ENCODE measurements at places on chromosomes 3 and 15.

GRCh38 chr15:57296473-57297162 lies 79.7 kb upstream of the CGNL1 start:
- DNase-seq, result no peak

GRCh38 chr3:160577556-160578195 lies 12.3 kb upstream of the KPNA4 start:
- DNase-seq, result peak; percentile 29

DNA sequence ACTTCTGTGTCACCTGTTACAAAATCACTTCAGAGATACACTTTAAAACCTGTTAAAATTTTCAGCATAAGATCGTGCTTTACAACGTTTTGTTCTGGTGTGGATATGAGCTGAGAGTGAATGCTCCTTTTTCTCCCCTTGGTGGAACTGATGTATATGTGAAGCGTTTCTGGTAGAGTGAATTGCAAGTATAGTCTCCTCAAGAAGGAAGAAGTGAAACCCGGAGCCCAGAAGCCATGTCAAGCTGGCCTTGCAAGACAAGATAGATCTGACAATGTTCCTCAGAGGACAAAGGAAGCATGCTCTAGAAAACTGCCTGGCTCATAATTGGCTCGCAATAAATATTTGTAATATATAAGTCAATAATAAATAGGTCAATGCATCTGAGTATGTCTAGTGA lies 23.6 kb downstream of the SERPINI2 start:
- DNase-seq, result no peak

GRCh38 chr3:46632792-46633191 lies 20.5 kb downstream of the FAM240A start:
- no peak for DNase-seq

DNA sequence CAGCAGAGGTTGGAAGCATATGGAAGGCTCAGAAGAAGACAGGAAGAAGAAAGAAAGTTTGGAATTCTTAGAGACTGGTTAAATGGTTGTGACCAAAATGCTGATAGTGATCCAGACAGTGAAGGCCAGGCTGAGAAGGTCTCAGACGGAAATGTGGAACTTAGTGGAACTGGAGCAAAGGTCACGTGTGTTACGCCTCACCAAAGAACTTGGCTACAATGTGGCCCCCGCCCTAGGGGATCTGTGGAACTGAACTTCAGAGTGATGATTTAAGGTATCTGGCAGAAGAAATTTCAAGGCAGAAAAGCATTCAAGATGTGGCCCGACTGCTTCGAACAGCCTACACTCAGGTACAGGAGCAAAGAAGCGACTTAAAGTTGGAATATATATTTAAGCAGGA lies 83.1 kb downstream of the MYO5A start:
- no peak for DNase-seq

DNA sequence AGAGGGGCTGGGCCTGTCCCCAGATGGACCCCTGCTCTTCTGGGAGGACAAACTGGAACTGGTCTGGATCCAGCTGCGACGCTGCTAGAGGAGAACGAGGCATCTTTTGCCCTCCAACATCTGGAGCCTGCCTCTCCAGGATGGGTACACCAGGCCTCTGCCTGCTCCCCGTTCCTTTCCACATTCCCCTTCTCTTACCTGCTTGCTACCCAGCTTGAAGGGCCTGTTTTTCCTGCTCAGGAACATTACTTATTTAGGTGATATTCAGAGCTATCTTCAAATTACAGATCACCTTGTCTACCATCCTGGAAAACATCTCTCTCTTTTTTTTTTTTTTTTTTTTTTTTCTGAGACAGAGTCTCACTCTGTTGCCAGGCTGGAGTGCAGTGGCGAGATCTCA lies 64.0 kb downstream of the CHRD start:
- DNase-seq, result no peak

- peak; percentile 37 for DNase-seq
Observed at GRCh38 chr3:51340989-51341636, 44.0 kb upstream of the MANF start.

GRCh38 chr3:140505876-140506275 lies 172.0 kb upstream of the TRIM42 start:
- no peak for DNase-seq

DNA sequence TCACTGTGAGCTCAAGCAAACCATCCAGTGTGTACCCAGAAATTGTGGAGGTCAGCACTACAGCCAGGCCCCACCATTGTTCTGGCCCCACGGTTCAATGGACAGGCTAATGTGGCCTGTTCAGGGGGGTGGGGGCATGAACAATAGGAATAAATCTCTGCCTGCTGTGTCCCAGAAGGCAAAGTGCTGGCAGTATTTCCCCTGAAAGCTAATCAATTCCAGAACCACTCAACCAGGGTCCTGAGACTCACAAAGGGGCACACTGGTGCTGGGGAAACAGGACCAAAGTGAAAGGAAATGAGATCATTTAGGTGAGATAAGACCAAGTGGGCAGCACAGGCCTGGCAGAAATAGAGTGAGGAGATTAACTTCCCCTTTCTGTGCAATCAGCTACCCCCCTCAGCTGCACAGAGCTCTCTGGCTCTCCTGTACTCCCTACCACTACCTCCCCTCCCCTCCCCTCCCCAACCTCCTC lies 11.5 kb downstream of the CRYGS start:
- DNase-seq, result no peak

GRCh38 chr3:15634671-15635070 lies 33.1 kb downstream of the BTD start:
- DNase-seq, result no peak

GRCh38 chr3:106530367-106530766 lies 661.6 kb upstream of the CBLB start:
- no peak for DNase-seq

DNA sequence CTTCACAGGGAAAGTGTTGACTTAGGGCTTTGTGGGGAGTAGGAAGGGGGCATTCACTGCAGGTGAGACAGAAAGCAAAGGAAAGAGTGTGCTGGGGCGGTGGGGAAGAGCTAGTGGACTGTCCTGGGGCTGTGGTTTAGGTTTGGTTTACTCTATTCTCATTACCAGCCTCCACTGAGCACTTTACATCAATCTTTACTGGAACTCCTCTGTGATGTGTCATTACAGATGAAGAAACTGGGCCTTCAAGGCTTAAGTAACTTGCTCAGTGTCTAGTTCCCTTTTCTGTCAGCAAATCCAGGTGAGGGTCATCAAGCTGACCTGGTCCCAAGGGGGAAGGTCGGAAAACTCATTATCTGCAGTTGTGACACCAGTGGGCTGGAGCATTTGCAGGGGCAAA lies 120.2 kb upstream of the PFN2 start:
- no peak for DNase-seq

DNA sequence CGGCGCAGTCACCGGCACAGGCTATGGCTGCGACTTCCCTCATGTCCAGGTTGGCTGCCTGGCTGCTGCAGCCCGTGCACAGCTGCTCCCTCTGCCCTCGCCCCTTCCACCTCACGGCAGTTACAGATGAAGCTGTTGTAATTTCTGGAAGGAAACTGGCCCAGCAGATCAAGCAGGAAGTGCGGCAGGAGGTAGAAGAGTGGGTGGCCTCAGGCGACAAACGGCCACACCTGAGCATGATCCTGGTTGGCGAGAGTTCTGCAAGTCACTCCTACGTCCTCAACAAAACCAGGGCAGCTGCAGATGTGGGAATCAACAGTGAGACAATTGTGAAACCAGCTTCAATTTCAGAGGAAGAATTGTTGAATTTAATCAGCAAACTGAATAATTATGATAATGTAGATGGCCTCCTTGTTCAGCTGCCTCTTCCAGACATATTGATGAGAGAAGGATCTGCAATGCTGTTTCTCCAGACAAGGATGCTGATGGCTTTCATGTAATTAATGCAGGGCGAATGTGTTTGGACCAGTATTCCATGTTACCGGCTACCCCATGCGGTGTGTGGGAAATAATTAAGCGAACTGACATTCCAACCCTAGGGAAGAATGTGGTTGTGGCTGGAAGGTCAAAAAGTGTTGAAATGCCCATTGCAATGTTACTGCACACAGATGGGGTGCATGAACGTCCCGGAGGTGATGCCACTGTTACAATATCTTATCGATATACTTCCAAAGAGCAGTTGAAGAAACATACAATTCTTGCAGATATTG lies 13.2 kb upstream of the GNB4 start:
- DNase-seq, result no peak

GRCh38 chr3:55505776-55506175 lies 18.7 kb upstream of the WNT5A start:
- DNase-seq, result no peak

All from fibroblast of skin of scalp (primary cell).